ENCODE measurements at places on chromosomes 7 and 10.

DNA sequence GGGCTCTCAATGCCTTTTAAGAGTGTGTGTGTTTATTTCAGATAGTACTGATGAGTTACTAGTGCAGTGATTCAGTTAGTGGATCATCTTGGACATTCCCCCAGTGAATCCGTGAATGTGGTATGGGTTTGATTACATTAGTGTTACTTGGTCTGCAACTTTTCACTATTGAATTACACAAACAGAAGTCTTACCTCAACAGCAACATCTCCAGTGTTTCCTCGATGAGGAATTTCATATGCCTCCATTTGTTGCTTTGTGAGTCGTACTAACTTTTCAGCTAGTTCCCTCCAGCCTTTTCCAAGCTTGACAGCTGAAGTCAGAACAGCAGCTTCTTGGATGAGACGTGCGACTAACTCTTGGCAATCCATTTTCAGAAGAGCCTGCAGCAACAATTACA, 63.2 kb downstream of the MACC1 start:
- no peak for DNase-seq

DNA sequence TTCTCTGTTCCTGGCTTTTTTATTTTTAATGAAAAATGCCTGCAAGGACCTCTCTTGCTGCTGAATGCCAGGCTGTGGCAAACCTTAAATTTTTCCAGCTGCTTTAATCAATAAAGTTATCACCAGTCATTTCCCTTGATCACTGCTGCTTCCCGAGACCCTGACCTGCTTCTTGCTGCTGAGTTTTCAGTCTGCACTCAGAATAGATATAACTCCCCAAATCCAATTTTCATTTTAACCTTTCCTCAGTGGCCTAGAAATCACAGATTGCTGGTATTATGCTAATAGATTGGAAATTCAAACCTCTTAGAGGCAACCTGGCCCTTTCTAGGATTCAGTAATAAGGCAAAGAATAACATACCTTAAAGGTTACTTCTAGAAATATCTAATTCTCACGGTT, 43.7 kb downstream of the LHPP start:
- no peak for DNase-seq

DNA sequence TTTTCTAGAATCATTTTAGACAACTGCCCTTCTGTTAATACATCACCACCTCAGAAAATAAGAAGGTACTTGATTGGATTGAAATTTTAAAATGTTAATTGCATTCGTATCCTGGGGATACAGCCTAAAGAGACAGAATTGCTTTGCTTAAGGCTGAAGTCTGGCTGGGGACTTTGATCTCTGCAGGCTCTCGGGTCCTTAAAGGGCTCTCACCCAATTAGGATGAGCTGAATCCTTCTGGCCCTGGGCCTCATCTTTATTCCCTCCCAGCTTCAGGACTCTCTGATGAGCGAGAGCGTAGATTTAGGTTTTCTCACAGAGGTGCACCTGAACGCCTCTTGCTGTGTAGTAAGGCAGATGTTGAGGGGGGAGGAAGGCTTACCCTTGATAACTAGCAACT, 475.3 kb upstream of the C7orf33 start:
- DNase-seq, result no peak

- DNase-seq, result no peak
Measured at GRCh38 chr10:59887972-59888640, 18.2 kb downstream of the CCDC6 start.

- no peak for DNase-seq
Measured at GRCh38 chr7:105028004-105028403, 14.0 kb downstream of the KMT2E start.

DNA sequence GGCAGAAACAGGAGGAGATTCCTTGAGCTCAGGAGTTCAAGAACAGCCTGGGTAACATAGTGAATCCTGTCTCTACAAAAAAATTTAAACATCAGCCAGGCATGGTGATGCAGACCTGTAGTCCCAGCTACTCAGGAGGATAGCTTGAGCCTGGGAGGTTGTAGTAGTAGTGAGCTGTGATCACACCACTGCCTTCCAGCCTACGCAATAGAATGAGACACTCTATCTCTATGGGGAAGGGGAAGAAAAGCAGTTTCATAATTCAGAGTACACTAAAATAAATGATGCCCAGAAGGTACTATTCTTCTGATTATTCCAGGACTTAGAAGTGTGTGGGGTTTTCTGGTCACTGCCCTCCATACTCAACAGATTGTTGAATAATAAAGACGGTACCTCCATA, 177.3 kb downstream of the KMT2E start:
- no peak for DNase-seq

GRCh38 chr10:5534880-5535856, 10.4 kb downstream of the CALML3 start:
- DNase-seq, result no peak
